ENCODE measurements at places on chromosomes 11 and 22.

DNA sequence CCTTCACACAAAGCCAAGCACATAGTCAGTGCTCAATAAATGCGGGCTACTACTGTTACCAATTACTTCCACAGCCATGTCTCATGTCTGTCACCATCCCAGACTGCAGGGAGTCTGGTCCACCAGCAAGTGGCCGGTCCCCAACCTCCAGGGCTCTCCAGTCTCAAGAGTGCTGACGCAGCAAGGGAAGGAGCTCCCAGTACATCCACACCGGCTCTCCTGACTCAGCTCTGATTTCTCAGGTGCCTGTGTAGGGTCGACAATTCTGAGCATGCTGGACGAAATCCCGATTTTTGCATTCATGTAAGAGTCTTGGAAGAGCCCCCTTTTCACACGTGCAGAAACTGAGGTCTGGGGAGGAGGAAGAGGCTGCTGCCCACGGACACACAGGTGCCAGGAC is 10.3 kb upstream of the NEFH start:
- no peak for DNase-seq

- DNase-seq = no peak
These were observed 44.1 kb upstream of the E2F8 start for GRCh38 chr11:19284881-19285280.

- no peak for DNase-seq
These were observed 26.0 kb downstream of the SLC22A6 start for GRCh38 chr11:62958547-62959421.

DNA sequence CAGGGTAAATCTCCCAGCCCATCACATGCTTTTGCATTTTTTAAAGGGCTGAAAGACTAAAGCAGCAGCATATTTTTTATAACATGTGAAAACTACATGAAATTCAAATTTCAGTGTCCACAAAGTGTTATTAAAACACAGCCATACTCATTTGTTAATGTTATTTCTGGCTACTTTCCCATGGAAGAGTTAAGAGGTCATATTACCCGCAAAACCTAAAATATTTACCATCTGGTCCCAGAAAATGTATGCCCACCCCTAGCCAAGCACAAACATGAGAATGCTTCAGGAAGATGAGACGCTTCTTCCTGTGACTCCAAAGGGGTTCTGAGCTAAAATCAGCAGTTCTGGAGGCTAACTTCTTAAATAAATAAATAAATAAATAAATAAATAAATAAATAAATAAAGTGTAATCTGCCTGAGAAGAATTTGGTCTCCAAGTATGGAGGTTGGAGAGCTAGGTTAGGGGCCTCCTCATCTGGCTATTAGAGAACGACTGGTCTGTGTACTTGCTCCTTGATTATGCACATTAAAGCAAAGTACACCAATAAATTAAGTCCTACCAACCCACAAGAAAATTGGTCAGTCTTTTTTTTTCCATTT is 9.7 kb downstream of the IMMP1L start:
- no peak for DNase-seq

- no peak for DNase-seq
These were observed 6.6 kb upstream of the CABP7 start for GRCh38 chr22:29713156-29713727.

DNA sequence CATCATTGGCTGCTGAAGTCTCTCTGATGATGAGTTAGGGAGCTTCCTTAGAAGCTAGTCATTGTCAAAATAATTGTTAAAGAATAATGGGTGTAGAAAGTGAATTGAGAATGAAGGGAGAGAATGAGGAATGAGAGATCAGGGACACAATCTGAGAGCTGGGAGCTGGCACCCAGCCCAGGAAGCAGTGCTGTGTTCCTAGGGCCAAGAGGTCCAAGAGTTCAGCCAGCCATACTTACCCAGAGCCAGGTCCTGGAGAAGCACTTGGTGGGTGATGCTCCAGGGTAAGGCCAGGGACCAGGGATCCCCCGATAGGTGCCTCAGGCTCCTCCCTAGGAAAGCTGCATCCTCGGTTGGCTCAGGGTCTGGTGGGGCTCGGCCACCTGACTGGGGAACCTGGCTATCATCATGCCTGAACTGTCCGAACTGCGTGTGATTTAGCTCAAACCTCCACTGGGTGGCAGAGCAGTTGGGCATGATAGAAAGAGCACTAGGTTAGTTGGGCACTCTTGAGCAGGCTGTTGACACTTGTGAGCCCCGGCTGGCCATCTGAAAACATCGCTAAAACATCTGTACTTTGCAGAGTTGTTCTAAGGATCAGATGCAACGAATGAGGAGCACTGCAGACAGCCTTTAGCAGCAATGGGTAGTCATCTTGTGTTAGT is 123.9 kb upstream of the NCAM1 start:
- no peak for DNase-seq

DNA sequence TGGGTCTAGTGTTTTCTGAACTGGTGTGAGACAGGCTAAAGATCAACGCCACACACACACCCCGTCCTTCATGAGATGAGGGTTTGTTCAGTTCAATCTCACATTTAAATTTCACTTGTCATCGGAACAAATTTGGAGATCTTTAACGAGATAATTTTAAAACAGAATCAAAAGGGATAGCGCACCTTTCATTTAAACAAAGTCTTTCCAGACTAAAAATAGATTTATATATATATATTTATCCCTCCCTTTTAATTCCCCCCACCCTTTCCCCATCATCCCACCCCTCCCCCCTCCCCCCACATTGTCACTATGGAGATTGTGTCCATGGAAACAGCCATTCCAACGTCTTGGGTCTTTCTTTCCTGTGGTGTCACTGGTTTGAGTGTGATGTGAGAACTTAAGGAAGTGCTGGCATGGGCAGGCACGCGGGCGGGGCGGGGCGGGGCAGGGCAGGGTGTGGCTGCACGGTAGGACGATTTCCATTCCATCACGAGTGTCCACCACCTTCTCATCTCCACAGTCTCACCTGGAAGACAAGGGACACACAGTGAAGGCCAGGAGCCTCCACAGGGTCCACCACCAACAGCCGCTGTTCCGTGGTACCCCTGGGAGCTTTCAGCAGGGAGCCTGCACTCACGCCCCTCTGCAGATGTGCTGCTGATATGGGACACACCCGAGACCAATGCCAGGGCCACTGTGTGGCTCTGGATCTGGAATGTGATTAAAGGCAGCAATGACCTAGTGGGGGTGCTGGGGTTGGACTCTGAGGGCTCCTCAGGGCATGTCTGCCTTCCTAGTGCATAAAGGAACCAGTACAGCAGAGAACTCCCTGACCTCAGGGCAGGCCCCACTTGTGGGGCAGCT is 30.5 kb upstream of the CYP2D6 start:
- DNase-seq = no peak

GRCh38 chr11:123203471-123203870 is 8.4 kb upstream of the CLMP start:
- no peak for DNase-seq

Measured in left lung (tissue), 14 donors.